ENCODE measurements at places on chromosomes 5 and 9. TPM values are rescaled to one million over a fixed set of nuclear protein-coding genes. Genes with fewer than 3 reads are reported as not detected.

DNA sequence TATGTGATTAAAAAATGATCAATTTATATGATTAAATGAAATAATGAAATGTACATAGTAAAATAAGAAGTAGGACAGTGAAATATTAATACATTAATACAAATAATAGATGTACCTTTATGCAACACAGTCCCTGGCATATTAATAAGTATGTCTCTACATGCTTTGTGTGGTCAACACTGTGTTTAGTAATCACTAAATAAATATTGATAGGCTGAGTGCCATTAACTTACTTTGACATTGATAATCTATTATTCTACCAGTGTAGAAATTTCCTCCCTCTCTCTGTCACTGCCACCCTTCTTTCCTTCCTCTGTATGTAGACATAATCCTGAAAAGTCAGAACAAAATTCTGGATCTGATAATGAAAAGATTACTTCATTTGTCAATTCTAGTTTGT, 43.7 kb downstream of the RNF180 start:
- DNase-seq = no peak

Gene CDC25C
- polyA plus RNA-seq = 8.8 TPM

- no peak for DNase-seq
Measured at GRCh38 chr5:36355516-36355915, 53.8 kb upstream of the RANBP3L start.

DNA sequence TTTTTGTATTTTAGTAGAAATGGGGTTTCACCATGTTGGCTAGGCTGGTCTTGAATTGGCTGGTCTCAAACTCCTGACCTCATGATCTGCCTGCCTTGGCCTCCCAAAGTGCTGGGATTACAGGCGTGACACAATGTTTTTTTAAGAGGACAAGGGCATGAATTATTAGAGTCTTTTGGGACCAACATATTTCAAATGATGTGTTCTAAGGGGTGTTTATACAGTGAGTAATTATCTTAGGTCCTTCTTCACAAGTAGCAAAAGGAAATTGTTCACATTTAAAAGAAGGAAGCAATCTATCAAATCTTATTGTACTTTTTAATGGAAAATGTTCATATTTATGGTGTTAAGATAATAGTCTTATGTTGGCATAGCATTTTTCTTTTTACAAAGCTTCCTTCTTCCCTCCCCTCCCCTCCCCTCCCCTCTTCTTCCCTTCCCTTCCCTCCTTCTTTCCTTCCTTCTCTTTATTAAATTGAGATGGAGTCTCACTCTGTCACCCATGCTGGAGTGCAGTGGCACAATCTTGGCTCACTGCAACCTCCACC, 6.7 kb downstream of the GNG10 start:
- DNase-seq = no peak

DNA sequence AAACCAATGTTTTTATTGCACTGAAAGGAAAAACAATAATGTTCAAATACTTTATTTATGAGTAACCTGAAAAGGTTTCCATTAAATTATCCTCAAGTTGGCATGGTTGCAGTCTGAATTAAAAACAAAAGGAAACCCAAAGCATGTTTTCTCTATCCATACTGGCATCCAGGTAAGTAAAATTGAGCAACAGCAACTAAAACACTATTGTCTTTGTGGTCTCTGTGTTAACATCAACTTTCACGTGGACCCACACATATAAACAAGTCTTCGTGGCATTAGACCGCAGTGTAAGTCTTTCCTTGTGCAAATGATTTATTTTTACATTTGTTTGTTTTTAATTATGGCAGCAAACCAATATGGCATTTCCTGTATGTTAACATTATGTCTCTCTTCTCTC, 757.6 kb downstream of the SEMA5A start:
- no peak for DNase-seq

Gene PIP5KL1
- 1.7 TPM for polyA plus RNA-seq

DNA sequence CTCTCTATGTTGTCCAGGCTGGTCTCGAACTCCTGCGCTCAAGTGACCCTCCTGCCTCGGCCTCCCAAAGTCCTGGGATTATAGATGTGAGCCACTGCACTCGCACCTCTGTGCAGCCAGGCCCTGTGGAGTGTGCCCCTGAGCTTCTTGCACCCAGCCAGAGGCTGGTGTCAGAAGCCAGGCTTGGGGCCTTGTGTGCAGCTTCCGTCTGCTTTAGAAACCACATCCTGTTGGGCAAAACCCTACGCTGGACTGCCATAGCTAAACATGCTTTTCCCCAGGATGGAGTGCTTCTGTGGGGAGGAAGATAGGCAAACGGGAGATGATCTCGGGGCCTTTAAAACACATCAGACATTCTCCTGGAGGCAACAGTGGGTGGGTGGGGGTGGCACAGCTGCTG, 40.1 kb downstream of the PRRT1B start:
- DNase-seq = no peak

DNA sequence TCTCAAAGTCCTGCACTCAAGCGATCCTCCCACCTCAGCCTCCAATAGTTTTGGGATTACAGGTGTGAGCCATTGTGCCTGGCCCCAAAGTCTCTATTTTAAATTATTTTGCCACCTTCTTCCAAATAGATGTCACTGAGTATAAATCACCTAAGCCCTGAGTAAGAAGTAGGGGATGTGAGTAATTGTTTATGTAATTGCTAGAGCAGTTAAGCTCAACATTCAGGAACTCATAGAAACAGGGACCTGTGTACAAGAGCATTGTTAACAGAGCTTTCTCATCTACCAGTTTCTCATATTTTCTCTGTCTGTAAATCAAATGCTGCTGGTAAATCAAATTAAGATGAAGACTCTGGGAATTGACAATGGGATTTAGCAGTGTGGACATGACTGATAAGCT, 26.3 kb downstream of the CDK7 start:
- no peak for DNase-seq

DNA sequence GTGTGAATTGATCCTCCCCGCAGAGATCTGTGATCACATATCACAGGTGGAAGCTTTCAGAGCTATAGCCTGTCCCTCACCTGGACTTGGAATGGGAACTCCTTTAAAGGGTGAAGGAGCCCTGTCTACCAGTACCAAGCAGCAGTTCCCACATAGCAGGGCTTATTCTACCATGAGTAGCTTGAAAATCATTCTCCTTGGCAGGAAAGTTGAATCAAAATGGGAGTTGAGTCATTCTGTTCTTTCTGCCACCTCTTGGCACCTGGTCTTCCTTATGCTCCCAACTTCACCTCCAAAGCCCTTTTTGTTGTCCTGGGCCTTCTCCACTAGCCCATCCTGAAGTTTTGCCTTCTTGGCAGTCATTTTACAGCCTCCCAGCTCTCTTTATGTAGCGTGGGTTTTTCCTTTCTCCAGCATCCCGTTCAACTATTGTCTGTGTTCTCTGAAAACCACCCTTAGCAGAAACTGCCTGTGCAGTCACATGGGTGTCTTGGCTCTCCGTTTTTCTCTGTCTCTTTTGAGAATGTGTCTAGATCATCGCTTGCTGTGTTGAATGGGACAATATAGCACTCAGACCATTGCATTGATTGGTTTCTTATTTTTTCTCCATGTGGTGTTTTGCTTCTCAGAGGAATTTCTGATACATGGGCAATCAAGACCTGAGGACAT, 222.2 kb downstream of the AOPEP start:
- no peak for DNase-seq

DNA sequence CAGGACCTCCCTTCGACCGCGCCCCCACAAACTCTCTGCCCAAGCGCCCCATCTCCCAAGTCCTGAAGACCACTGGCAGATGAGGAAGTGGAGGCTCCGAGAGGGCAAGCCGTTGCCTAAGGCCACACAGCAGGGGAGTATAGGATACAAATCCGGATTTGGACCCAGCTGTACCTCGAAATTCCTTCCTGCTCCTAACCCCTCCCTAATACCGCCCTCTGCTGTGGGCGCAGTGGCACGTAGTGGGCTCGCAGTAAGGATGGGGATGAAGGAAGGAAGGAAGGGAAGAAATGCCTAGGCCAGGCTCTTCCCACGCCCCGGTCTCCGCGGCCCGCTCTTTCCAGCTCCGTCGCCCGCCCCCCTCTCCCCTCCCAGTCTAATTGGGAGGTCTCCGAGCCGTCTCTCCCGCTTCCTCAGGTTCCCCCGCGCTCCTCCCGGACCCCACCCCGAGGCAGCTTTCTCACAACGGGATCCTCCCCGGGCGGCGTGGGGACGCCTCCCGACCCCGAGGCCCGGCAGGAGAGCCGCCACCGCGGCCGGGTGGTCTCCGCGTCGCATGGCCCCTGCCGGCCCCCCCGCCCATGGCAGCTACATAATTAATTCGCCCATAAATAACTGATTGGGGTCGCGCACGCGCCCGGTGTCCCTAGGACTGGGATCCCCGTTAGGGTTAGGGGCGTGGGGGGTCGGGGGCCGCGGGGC, 138.9 kb downstream of the C9orf50 start:
- DNase-seq = no peak

- DNase-seq = no peak
Measured at GRCh38 chr9:125854553-125855275, 107.5 kb downstream of the PBX3 start.

GRCh38 chr5:172876578-172876977, 42.5 kb downstream of the ERGIC1 start:
- DNase-seq = no peak

- DNase-seq = no peak
Measured at GRCh38 chr5:105952875-105953274, 1717.9 kb downstream of the EFNA5 start.

DNA sequence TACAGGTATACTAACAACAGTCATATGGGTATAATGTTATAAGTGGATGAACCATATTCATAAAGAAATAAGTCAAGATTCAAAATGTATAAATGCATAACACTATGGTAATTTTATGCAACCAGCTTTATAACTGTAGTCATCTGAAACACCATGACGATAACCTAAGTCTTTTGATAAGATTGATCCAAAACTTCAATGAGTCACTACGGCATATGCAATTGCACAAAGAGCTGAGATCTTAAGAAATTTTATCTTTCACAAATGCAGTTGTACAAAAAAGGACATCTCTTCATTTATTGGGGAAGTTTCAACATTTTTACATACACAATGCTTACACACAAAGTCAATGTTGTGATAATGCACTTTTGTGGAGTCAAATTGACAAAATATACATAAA, 20.3 kb downstream of the FAM81B start:
- no peak for DNase-seq

Gene FUBP3
- 76.6 TPM for polyA plus RNA-seq

GRCh38 chr5:180632768-180633167, 16.6 kb downstream of the FLT4 start:
- no peak for DNase-seq

GRCh38 chr5:40999142-40999541, 72.0 kb downstream of the MROH2B start:
- no peak for DNase-seq

DNA sequence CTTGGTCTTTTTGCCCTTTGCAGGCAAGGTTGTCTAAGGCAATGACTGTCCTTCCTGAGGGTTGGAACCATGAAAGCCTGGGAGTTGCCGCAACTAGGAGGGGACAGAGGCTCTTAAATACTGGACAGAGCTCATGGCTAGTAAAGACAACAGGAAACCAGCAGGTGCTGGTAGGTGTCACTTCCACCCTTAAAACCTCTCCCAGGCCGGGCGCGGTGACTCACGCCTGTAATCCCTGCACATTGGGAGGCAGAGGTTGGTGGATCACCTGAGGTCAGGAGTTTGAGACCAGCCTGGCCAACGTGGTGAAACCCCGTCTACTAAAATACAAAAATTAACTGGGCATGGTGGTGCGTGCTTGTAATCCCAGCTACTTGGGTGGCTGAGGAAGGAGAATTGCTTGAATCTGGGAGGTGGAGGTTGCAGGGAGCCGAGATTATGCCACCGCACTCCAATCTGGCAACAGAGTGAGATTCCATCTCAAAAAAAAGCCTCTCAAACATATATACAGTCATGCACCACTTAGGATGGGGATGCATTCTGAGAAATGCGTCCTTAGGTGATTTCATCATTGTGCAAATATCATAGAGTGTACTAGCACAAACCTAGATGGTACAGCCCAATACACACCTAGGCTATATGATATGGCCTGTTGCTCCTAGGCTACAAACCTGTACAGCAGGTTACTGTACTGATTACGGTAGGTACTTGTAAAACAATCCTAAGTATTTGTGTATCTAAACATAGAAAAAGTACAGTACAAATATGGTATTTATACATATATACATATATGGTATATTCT, 102.7 kb downstream of the HSPA4 start:
- DNase-seq = no peak

- DNase-seq = no peak
Measured at GRCh38 chr5:7218141-7218540, 177.8 kb upstream of the ADCY2 start.

Gene LCP2
- 3.4 TPM for polyA plus RNA-seq

DNA sequence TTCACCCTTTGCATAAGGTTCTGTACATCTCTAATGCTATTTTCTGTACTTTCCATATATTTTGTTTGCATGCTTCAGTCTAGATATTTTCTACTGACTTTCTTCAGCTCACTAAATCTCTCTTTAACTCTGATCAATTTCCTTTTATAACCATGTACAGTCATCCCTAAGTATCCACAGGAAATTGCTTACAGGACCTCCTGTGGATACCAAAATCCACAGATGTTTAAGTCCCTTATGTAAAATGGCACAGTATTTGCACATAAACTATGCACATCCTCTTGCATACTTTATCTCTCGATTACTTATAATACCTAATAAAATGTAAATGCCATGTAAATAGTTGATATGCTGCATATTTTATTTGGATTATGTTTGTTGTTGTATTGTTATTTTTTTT, 442.1 kb downstream of the TLE4 start:
- no peak for DNase-seq

DNA sequence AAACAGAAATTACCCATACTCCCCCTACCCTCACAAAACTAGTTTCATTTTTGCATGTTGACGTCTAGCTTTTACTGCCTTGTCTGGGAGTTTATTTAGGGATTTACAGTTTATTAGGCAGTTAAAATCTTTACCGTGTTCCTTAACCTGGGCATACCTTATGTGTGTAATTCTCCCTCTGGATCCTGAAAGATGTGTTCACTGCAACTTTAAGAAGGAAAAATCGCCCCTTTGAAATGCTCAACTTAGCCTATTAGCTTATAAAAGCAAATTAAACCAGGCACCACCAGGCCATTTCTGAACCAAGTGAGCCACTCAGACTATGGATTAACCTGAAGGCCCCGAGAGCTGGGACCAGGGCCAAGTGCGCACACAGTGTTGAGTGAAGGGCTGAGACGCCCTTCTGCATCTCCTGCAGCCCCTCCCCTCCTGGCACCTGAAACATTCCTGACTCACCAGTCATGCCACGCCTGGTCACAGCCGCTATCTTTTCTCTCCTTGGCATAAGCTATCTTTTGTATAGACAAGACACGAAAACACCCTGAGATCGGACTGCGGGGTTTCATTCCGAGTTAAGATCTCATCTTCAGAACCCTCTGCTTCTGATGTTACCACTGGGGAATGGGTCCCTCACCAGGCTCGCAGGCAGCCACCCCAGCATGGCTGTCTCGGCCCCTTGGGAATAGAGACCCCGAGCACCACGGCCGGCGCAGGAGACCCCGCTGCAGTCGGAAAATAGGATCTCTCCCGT, 111.9 kb downstream of the ROR2 start:
- no peak for DNase-seq

All from renal cortex interstitium (tissue), 15 donors.